Substantia nigra (tissue), 51 donors: ENCODE measurements at places on chromosomes 6 and 20.

- no peak for DNase-seq
These were observed 42.0 kb upstream of the ESR1 start for GRCh38 chr6:151765444-151765886.

DNA sequence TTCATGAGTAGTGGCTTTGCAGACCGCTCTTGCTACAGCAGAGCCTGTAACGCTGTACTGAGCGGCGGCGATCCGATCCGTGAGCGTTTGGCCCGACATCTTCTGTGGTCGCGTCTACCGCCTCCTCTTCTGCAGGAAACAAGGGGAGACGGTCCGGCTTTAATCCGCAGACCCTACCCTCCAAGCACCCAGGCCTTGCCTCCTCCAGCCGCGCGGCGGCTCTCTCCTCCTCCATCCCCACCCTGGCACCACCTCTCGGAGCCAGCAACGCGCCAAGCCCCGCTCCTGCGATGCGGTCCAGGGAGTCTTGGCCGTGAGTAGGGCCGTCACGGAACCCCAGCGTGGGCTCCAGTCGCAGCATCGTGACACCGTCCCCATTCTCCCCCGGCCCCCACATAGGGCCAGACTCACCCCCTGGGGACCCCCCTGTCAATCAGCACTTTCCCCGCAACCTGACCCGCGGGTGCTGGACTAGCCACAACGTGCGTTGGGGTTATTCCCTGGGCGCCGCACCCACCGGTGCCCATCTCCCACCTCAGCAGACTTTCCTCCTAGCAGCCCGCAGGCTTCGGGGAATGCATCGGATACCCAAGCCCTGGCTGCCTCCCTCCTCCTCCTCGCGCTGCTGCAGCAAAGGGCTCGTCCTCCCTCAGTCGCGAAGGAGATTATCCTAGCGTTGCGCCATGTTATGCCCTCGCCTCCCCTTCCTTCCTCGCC lies 914 bp downstream of the SNAP91 start:
- peak; percentile 26 for DNase-seq

DNA sequence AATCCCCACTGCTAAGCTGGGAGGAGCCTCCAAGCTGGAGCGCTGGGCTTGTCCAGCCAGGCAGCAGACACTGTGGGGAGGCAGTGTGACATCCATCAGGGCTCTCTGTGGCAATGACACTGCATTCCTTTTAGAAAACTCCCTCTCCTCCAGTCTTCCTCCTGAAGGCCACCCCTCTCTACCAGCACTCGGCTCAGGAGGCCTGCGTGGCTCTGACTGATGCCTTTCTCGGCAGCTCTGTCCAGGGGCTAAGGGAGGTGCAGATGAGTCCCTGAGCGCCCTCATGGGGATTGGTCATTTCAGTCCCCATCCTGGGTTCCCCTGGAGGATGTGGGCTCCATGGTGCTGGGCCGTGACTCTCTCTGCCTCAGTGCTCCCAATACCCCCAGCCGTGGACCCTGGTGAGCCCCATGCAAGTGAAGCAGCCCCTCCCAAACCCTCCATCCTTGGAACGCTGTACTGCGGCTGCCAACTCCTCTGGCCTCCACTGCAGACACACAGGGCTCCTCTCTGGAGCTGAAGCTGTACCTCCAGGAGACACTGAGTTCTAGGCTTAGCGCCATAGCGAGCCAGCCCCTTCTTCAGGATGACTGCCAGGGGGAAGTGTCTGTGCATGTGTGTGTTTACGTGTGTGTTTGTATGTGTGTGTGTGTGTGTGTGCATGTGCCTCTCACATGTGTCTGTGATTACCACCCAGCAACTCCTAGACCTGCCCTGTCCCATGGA lies 209.6 kb downstream of the ERMARD start:
- DNase-seq, result no peak

- no peak for DNase-seq
These were observed 39.6 kb upstream of the TNFAIP3 start for GRCh38 chr6:137827411-137827940.
